ENCODE measurements at places on chromosomes 7 and 10.

- no peak for DNase-seq
- no peaks in the 10 kb centered on the region for H3K4me1 ChIP-seq
- H3K36me3 ChIP-seq, result no peaks in the 10 kb centered on the region
- H3K27ac ChIP-seq, result no peak overlapping the region
- no peaks in the 10 kb centered on the region for H3K27me3 ChIP-seq
These were observed 705.5 kb downstream of the LRMDA start for GRCh38 chr10:76136961-76137360.

GRCh38 chr10:9294132-9294663 is 1239.7 kb downstream of the GATA3 start:
- no peaks in the 10 kb centered on the region for H3K4me1 ChIP-seq
- H3K36me3 ChIP-seq, result no peaks in the 10 kb centered on the region
- no peak overlapping the region for H3K4me3 ChIP-seq
- no peak overlapping the region for H3K27ac ChIP-seq
- H3K27me3 ChIP-seq, result no peaks in the 10 kb centered on the region

GRCh38 chr10:90148116-90148855 is 446.9 kb downstream of the KIF20B start:
- H3K27ac ChIP-seq, result no peak overlapping the region
- H3K4me3 ChIP-seq, result no peak overlapping the region
- DNase-seq, result no peak

- no peaks in the 10 kb centered on the region for H3K36me3 ChIP-seq
- no peak for DNase-seq
- H3K27me3 ChIP-seq, result no peaks in the 10 kb centered on the region
These were observed 398.1 kb upstream of the PRKCQ start for GRCh38 chr10:6978187-6978627.

GRCh38 chr10:4748491-4749270 is 77.3 kb upstream of the AKR1E2 start:
- no peak overlapping the region for H3K27ac ChIP-seq
- peaks cover 3% of the 10 kb centered on the region for H3K4me1 ChIP-seq
- no peak for DNase-seq
- H3K4me3 ChIP-seq, result no peak overlapping the region
